Small intestine (tissue), 16 donors: ENCODE measurements at places on chromosomes 3 and 15.

- DNase-seq = no peak
Measured at GRCh38 chr3:47542471-47543173, 29.1 kb upstream of the ELP6 start.

DNA sequence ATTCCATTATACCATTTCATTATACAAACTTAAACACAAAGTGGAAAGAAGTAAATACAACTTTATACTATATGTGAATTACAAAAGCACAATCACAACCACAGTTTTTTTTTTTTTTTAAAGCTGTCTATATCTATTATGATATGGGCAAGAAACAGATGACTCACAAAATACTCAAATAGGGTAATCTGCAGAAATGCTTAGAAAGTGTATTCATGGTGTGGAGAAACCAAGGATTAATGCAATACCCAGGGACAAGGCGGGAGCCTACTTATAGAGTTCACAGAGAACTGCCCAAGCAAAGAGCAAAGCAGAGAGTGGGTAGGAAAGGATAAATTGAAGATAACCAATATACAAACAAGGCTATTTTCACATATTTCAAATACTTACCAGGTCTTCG, 332.0 kb downstream of the FHIT start:
- DNase-seq = no peak

GRCh38 chr3:54376142-54376807, 253.9 kb downstream of the CACNA2D3 start:
- DNase-seq = no peak

GRCh38 chr3:45981346-45982074, 14.1 kb downstream of the FYCO1 start:
- DNase-seq = no peak

- DNase-seq = no peak
Measured at GRCh38 chr3:181403876-181404660, 307.7 kb upstream of the SOX2 start.

DNA sequence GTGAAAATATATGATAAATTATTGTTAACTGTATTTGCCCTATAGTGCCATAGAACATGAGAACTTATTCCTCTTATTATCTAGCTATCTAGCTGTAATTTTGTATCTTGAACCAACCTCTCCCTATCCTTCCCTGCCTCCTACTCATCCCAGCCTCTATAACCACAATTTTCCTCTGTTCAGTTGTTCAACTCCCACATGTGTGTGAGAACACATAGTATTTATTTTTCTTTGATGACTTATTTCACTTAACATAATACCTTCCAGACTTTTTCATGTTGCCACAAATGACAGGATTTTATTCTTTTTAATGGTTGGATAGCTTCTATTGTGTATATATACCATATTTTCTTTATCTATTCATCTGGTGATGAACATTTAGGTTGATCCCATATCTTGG, 85.4 kb upstream of the SUCLG2 start:
- no peak for DNase-seq
